Activated CD4-positive, alpha-beta memory T cell treated with anti-CD3 and anti-CD28 coated beads for 36 hours (primary cell): ENCODE measurements at places on chromosomes 13 and 19. TPM values are rescaled to one million over a fixed set of nuclear protein-coding genes. Genes with fewer than 3 reads are reported as not detected.

The ADAMTS10 gene
- total RNA-seq = 3.9 TPM

The ADAMTSL5 gene
- 1.9 TPM for total RNA-seq

The FXYD1 gene
- 2.8 TPM for total RNA-seq

DNA sequence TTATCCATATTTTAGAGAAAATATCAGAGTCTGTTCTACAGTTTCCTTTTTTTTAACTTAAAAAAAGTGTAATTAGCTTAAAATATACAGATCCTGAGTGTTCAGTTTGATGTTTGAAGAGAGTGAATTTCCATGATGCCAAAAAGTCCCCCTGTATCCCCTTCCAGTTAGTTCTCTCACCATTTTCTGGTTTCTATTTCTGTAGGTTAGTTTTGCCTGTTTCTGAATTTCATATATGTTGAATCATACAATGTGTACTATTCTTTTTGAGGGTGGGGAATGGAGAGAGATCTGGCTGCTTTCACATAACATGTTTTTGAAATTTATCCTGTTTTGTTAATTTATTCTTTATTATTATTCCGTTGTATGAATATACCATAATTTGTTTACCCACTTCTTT is 95.9 kb downstream of the PDS5B start:
- DNase-seq = no peak

GRCh38 chr19:50480281-50481111 is 3.8 kb upstream of the GARIN5A start:
- no peak for DNase-seq

- DNase-seq = no peak
Observed at GRCh38 chr13:93290503-93290902, 63.9 kb downstream of the GPC6 start.
